ENCODE measurements at places on chromosomes 6 and 20.

- DNase-seq: peak; percentile 91
Measured at GRCh38 chr20:4585104-4585753, 136.5 kb upstream of the PRND start.

DNA sequence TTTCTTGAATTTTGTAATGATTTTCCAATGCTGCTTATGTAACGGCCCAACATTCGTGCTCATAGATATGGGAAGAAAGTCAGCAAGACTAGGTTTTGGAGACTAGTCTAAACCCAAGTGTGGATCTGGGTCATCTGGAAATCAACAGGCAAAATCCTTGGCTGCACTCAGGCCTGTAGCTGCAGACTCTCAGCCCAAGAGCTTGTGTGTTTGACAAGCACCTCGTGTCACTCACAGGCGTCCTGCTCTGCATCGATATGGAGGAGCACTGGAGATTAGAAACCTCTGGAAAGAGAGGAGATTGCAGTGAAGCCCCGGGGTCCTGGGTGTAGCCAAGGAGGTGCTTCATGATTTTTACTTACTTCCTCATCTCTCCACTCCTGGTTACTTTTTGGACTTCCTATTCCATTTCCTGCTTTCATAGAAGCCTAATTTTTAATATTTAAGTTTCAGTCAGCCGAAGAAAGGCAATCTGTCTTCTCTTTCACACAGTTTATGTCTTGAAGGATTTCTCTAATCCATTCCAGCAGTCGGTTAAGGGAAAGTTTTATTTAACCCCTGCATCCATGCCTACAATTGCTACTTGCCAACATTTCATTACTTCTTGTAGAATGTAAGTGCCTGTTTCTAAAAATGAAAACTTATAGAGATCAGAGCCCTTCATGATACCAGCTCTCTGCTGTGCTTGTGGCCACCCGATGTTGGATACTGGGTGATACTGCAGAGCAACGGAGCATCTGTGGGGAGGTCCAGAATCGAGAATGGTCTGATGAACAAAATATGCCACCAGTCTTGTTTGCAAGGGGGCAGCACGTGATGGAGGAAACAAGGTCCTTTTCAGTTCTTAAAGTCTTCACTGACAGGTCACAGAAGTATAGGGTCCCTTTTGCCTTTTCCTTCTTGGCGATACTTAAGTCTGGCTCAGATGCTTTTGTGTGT lies 296.3 kb downstream of the QKI start:
- peak; percentile 3 for DNase-seq

GRCh38 chr20:13718171-13718570 lies 66.5 kb downstream of the ESF1 start:
- DNase-seq: no peak

DNA sequence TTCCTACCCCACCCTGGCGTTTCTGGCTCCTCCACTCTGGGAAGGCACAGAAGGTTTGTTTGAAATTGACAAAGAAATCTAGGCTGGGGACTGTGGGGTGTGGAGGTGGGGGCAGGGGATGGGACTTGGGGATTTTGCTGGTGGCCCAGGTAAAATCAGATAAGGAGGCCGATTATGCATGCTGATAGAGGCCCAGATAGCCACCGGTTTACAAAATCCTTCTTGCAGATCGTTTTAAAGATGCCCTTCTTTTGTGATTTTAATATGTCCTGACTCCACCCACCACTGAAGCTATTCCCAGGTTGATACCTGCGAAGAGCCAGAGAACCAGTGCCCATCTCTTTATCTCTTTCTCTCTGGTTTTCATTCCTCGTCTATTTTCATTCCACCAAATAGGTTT lies 104.9 kb downstream of the TFAP2C start:
- no peak for DNase-seq

GRCh38 chr6:42368181-42368580 lies 83.5 kb downstream of the TRERF1 start:
- no peak for DNase-seq

GRCh38 chr20:5789827-5790226 lies 39.6 kb downstream of the SHLD1 start:
- DNase-seq: no peak

- DNase-seq: peak; percentile 28
Measured at GRCh38 chr6:72084992-72085569, 198.7 kb downstream of the RIMS1 start.

DNA sequence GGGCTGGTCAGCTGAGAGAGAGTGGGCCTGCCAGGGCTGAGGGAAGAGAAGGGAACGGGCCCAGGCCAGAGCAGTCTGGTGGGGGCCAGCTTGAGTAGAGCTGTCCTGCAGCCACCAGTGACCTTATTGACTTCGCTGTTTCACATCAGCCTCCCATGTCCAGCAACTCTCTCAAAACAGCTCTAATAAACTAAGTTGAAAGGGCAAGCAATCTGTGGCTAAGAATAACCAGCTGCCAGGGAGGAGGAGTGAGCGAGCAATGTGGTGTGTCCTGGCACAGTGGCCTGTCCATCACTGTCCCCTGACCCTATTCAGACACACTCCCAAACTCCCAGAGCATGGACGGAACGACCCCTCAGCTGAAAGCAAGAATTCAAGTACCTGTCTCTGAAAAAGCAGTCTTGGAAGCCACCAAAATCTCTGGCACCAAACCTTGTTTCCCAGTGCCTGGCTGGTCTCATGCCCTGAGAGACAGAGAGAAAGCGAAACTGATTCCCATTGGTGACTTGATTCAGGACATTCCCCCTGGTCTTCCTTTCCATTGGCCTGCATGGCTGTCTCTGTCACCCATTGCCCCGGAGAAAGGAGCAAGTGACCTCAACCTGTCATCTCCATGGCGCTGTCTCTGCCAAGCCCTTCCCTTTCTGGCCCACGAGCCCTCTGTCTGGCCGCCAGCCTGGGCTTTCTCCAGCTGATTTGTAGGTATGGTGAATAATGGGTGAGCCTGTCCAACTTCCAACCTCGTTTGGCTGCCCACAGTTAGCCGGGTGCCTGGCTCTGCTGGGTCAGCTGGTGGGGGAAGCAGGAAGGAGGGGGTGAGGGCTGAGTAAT lies at the start of gene DDO:
DDO (minus strand) TSS at position 490 of the 831 bp plus-strand sequence. CDS start 2,113 bp downstream, outside the sequence.
- DNase-seq: peak; percentile 56

GRCh38 chr20:43744966-43745730 lies 18.3 kb upstream of the GTSF1L start:
- DNase-seq: no peak

DNA sequence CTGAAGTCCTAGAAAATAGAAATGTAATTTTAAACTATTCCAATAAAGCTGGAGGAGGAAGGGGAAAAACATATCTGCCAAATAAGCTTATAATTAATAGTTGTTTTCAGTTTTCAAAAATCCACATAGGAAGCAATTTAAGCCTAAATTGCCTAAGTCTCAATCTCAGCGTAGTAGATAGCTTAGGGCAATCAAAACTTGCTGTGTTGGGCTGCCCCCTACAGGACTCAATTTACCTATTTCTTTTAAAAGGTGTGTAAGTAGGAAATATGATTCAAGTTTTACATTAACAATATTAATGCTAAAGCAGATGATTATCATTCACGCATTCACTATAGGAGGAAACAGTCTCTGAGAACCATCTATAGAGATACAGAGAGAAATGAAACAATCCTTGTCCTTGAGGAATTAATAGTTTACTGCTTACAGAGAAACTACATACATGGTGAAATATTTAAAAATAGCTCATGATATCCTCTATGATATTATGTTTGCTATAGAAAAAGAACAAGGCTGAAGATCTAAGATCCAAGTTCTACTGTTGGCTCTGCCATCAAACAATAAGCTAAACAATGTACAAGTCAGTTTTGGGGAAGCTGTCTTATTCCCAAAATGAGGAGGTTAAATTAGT lies 102.1 kb downstream of the ATG5 start:
- DNase-seq: peak; percentile 82

DNA sequence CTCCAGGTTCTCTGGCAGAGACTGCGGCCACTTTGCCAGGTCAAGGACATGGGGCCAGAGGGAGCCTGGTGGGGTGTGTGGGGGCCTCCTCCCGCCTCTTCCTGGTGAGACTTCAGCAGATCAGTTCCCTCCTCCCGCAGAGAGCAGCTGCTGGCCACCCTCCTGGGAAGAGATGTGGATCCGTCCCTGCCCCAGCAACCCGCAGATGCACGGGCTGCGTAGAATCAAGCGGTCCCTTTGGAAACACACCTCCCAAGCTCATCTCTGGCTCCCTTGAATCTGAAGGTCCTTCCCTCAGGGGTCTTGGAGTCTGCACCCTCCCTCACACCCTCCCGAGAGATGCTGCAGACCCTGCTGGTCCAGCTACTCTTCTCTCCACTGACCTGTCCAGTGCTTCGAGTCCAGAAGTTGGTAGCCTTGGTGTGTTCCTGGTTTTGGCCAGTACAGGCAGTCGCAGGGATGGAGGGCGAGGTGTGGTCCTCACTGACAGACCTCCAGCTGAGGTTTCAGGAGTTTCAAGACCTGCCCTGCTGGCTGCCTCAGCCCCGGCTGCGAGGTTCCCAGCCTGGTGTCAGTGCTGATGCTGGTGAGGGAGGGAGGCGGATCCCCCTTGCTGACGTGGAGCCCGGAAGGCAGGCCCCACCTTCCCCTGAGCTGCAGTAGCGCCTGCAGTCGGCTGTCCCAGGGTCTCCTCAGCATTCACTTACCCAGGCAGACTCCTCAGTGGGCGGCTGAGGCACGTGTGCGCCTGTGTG lies at the start of gene NPBWR2:
NPBWR2 (minus strand) TSS at position 585 of the 755 bp plus-strand sequence. CDS start 734 bp downstream, outside the sequence.
- no peak for DNase-seq

DNA sequence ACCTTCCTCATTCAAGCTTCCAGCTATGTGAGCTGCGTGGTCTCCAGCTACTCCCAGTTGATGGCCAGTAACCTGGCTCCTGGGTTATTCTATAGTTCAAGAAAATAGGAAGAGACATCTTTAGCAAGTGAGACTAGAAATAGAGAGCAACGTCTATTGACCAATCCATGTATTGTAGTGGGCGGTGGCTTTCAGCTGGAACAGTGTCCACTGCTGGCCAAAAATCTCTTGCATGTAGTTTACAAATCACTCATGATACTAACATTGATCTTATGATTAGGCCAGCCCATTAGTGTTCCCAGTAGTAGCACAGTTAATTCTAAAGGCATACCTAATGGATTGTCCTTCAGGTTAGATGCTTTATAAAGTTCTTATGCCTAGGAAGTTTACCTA lies 58.9 kb upstream of the SCP2D1 start:
- DNase-seq: no peak

DNA sequence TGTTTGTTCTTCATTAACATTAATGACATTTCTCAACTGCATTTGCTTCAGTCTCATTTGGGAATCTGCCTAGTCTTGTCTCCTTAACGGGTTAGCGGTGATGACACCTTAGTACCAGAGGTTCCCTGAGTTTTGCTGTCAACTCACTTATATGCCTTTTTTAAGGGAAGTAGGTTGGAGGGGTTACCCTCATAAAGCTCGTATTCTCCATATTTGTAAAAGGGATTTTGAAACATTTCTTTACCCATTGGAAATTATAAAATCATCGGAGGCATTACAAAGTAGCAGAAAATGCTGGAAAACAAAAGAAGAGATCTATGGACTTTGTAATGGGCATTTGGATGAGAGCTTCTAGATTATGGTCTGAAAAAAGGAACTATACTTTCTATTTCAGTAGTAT lies 88.7 kb upstream of the PRDM1 start:
- no peak for DNase-seq

DNA sequence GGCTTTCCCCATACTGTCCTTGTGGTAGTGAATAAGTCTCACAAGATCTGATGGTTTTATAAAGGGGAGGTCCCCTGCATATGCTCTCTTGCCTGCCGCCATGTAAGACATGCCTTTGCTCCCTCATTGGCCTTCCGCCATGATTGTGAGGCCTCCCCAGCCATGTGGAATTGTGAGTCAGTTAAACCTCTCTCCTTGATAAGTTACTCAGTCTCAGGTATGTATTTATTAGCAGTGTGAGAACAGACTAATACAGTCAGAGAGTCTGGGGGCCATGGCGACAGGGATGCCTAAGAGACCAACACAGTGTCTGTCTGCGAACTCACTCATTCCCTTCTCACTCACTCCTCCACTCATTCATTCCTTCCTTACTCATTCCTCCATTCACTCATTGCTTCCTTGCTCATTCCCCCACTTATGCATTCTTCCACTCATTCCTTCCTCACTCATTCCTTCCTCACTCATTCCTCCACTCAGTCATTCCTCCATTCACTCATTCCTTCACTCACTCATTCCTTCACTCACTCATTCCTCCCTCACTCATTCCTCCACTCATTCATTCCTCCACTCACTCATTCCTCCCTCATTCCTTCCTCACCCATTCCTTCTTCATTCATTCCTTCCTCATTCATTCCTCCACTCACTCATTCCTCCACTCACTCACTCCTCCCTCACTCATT lies 137.5 kb upstream of the AGPAT4 start:
- peak; percentile 49 for DNase-seq

DNA sequence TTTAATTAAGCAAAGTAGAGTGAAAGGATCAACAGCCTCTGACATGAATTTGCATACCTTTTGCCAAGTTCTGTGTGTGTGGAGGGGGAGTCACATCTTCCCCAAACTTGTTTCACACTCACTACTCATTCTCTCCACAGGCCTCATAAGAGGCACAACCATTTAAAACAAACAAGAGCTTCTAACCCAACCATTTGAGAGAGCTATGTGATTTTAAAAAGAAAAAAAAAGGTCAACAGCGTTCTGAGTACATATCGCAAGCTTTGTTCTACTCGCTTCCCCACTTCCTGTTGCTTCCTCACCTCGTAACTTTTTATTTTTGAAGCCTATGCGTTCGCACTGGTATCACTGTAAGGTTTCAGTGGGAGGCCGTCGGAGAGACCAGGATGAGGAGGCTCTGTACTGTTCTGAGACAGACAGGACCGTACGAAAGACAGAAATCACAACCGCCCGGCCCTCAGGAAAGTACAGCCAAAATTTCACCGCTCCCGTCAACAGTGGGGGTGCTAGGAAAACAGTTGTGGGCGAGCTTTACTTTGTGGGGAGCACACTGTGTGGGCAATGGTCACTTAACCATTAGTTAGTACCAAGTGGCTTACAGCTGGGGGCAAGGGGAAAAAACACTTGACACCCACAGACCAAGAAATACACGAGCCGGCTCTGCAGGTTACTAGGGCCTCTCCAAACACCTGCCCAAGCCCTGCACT lies 61.3 kb downstream of the TRERF1 start:
- no peak for DNase-seq

GRCh38 chr20:35370751-35371150 lies 41.0 kb downstream of the UQCC1 start:
- no peak for DNase-seq

DNA sequence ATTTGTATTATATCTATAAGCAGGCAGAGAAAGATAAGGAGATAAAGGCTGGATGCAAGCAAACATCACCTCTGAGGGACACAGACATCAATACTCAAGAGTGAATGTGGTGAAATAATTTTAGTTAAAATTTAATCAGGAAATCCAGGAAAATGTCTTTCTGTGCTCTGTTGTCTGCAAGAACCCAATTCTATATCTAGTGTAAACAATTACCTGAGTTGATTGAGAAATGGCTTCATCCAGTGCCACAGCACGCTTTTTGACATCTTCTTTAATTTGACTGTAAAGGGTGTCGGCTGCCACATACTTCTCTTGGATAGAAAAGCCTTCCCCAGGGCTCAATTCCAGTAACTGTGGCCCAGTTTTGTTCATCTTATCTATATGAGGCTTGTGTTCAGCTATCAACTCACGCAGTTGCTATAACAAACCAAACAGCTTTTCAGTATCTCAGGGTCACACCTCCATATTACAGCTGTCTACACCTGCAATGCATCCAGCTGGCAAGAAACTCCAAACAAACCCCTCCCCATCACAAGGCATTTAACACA lies 131.6 kb downstream of the DST start:
- no peak for DNase-seq
